Sigmoid colon (tissue), 7 donors: ENCODE measurements at places on chromosomes 13 and 19.

DNA sequence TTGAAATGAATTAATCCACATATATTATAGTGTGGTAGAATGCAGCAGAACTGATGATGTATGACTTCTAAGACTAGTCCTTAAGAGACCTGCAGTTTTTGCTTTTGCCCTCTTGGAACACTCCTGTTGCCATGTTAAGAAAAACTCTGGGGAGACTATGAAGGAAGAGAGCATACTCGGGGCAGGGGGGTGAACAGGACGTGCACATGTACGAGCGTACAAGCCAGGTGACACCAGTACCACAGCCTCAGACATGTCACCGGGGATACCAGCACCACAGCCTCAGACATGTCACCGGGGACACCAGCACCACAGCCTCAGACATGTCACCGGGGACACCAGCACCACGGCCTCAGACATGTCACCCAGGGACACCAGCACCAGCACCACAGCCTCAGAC lies 15.9 kb upstream of the USPL1 start:
- H3K27me3 ChIP-seq: no peaks in the 10 kb centered on the region
- H3K4me1 ChIP-seq: no peaks in the 10 kb centered on the region
- no peak overlapping the region for H3K4me3 ChIP-seq
- no peak overlapping the region for H3K27ac ChIP-seq

- H3K36me3 ChIP-seq: peaks cover 38% of the 10 kb centered on the region
- H3K27ac ChIP-seq: no peak overlapping the region
- DNase-seq: no peak
- H3K4me3 ChIP-seq: no peak overlapping the region
- no peaks in the 10 kb centered on the region for H3K27me3 ChIP-seq
These were observed 11.2 kb upstream of the GNA15 start for GRCh38 chr19:3124630-3125029.

DNA sequence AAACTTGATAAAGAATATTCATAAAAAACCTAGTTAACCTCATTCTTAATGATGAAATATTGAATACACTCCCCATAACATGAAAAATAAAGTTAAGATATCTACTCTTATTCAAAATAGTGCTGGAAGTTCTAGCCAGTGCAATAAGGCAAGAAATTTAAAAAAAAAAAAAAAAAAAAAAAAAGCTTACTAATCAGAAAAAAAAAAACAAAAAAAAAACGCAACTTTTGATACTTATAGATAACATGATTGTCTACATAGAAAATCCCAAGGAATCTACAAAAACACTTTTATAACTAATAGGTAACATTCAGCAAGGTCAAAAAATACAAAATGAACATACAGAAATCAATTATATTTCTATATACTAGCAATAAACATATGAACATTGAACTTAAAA lies 515.6 kb downstream of the UQCRFS1 start:
- DNase-seq: no peak
- no peaks in the 10 kb centered on the region for H3K27me3 ChIP-seq
- no peak overlapping the region for H3K27ac ChIP-seq
- no peaks in the 10 kb centered on the region for H3K36me3 ChIP-seq
- H3K4me1 ChIP-seq: no peaks in the 10 kb centered on the region
- no peak overlapping the region for H3K4me3 ChIP-seq

GRCh38 chr19:58429745-58430144 lies 10.2 kb downstream of the ZNF132 start:
- H3K4me1 ChIP-seq: no peaks in the 10 kb centered on the region
- no peaks in the 10 kb centered on the region for H3K27me3 ChIP-seq
- DNase-seq: no peak
- H3K36me3 ChIP-seq: peaks cover 16% of the 10 kb centered on the region

- H3K27ac ChIP-seq: no peak overlapping the region
- no peak for DNase-seq
- H3K27me3 ChIP-seq: no peaks in the 10 kb centered on the region
- peaks cover 3% of the 10 kb centered on the region for H3K36me3 ChIP-seq
- no peak overlapping the region for H3K4me3 ChIP-seq
- no peaks in the 10 kb centered on the region for H3K4me1 ChIP-seq
These were observed 27.5 kb upstream of the TFDP1 start for GRCh38 chr13:113557013-113557412.

GRCh38 chr13:94753327-94753726 lies 41.0 kb upstream of the SOX21 start:
- no peaks in the 10 kb centered on the region for H3K36me3 ChIP-seq
- H3K27me3 ChIP-seq: no peaks in the 10 kb centered on the region
- H3K27ac ChIP-seq: no peak overlapping the region
- no peak overlapping the region for H3K4me3 ChIP-seq

GRCh38 chr13:74675182-74675581 lies 541.0 kb upstream of the KLF12 start:
- H3K27ac ChIP-seq: no peak overlapping the region
- H3K4me3 ChIP-seq: no peak overlapping the region
- H3K4me1 ChIP-seq: no peaks in the 10 kb centered on the region
- no peaks in the 10 kb centered on the region for H3K36me3 ChIP-seq
- H3K27me3 ChIP-seq: no peaks in the 10 kb centered on the region
- no peak for DNase-seq

GRCh38 chr19:7000333-7000732 lies 20.9 kb downstream of the MBD3L2B start:
- no peak for DNase-seq
- H3K27me3 ChIP-seq: no peaks in the 10 kb centered on the region
- no peaks in the 10 kb centered on the region for H3K4me1 ChIP-seq
- no peaks in the 10 kb centered on the region for H3K36me3 ChIP-seq
- no peak overlapping the region for H3K4me3 ChIP-seq
- no peak overlapping the region for H3K27ac ChIP-seq

DNA sequence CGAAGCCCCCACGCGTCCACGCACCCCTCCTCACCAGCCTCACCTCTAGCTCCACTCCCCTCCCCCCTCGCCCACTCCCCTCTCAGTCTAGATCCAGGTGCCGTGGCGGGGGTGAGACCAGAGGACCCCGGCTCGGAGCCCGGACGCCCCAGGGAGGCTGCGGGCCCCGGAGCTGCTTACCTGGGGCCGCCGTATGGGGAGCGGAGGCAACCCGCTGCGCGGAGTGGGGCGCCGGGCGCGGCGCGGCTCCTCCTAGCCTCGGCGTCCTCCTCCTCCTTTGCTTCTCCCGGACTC lies 353 bp downstream of the ENOX1 start:
- H3K4me3 ChIP-seq: peak overlapping the region; percentile 84
- no peaks in the 10 kb centered on the region for H3K27me3 ChIP-seq
- H3K36me3 ChIP-seq: no peaks in the 10 kb centered on the region
- peak overlapping the region; percentile 89 for H3K27ac ChIP-seq
- no peak for DNase-seq

DNA sequence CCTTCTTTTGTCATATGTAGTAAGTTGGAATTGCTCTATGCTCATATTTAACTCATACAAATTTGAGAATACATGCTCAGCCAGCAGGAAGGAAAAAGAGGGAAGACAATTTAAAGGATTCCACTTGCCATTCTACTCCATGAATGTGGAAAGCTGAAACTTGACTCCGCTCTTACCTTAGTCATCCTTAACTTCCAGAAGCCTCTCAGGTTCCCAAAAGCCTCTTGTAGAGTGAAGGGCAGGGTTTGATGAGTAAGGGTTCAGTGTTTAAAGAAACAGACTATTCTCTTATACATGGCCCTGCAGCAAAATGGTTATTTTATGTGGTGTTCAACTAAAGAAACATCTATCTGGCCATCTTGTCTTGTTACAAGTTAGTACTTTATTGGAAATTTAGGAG lies 27.1 kb downstream of the FAM124A start:
- H3K36me3 ChIP-seq: no peaks in the 10 kb centered on the region
- H3K27me3 ChIP-seq: no peaks in the 10 kb centered on the region
- H3K4me1 ChIP-seq: peaks cover 43% of the 10 kb centered on the region
- no peak overlapping the region for H3K4me3 ChIP-seq
- H3K27ac ChIP-seq: no peak overlapping the region
